ENCODE measurements at places on chromosomes 3 and 15. TPM values are rescaled to one million over a fixed set of nuclear protein-coding genes. Genes with fewer than 3 reads are reported as not detected.

ANKRD34C gene
- 0.78 TPM for total RNA-seq

- DNase-seq: no peak
Observed at GRCh38 chr15:68436680-68437079, 4.7 kb upstream of the ITGA11 start.

PPIB gene
- 121 TPM for total RNA-seq

GRCh38 chr15:56744701-56745683 lies 11.7 kb upstream of the ZNF280D start:
- no peak for DNase-seq

- no peak for DNase-seq
Observed at GRCh38 chr3:58051196-58051595, 43.0 kb downstream of the FLNB start.

DNA sequence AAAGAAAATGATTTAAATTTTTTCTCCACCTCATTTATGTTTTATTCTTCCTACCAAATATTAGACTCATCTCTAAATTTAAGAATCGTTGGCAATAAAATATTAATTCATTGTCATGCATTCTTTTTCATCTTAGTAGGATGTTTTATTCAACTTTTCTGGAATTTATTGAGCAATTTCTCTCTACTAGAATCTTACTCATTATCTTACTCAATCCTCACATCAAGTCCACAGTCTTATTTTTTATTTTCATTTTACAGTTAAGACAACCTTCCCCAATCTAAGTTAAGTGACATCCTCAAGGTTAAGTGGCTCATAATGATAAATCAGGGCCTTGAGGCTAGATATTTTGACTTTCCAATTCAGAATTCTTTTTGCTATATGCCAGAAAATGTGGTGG lies 15.9 kb upstream of the ALDH1A2 start:
- no peak for DNase-seq

- no peak for DNase-seq
Observed at GRCh38 chr15:29311696-29312095, 42.1 kb upstream of the NSMCE3 start.

DNA sequence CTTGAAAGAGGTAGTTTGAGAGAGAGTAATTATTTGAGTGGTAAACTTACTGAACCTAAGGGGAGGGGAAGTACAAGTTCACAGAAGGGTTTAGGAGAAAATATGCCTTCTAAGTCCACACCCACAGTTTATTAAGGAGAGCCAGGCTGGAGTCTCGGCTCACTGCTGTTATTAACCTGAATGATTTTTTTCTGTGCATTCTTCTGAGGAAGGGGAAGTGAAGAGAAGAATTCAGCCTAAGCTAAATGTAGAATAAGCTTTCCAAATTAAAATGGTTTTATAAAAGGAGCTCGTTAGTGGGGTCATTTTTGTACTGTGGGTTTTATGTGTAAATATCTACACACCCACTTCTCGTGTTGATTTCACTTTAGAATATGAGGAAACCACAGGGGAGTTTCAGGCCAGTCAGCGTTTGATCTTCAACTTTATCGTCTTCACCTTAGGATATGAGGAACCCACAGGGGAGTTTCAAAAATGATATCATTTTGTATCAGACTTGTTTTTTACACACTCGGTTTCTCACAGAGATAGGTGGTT lies 1.5 kb downstream of the WHAMM start:
- DNase-seq: no peak

DNA sequence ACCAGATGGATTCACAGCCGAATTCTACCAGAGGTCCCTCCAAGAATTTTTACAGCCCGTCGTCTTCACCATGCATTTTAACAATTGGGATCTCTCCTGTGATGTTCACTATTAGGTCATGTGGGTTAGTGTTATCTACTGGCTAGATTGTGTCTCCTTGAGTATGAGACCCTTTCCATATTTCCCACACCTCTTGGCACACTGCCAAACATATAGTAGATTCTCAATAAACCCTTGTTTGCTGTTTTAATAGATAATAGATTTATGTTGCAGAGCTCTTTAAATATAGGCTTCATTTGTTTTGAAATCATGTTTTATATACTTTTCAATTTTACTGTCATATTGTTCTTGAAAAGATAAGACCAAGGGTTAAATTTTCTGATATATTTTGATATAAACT lies 34.9 kb upstream of the ADGRG7 start:
- DNase-seq: no peak

GRCh38 chr15:81751256-81751655 lies 294.6 kb downstream of the MEX3B start:
- DNase-seq: no peak
